ENCODE measurements at places on chromosomes 1 and 21.
A peak's percentile ranks its signal among the peaks of the same experiment; 100 is the strongest.

GRCh38 chr1:17198476-17199258 is 6.3 kb upstream of the PADI1 start:
- no peak for DNase-seq

DNA sequence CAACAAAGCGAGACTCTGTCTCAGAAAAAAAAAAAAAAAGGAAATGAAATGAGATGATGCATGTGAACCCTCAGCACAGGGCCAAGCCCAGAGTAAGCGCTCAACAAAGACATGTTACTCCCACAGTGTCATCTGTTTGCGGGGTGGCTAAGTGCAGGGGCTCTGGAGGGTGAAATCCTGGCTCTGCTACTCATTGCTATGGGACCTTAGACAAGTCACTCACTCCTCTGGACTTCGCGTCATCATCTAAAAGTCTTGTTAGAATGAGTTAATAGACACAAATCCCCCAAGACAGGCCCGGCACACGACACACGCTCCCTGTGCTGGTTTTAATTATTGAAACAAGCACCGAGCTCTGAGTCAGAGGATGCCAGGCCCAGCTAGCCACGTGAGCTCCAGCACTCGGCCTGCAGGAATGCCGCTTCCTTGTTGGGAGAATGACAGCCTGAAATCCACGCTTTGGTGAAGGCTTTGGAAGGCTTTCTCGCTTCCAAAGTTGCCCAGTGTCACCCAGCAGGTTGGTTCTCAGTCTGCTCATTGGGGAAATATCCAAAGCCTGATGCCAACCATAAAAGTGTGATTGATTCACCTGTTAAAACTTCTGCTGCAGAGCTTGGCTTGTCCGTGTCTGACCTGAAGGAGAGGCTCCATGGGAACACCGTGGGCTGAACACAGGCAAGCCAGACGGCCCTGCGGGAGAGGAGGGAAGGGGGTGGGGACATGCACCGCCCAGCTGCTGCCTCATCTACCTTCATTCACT is 36.7 kb upstream of the TARDBP start:
- DNase-seq, result peak; percentile 78

DNA sequence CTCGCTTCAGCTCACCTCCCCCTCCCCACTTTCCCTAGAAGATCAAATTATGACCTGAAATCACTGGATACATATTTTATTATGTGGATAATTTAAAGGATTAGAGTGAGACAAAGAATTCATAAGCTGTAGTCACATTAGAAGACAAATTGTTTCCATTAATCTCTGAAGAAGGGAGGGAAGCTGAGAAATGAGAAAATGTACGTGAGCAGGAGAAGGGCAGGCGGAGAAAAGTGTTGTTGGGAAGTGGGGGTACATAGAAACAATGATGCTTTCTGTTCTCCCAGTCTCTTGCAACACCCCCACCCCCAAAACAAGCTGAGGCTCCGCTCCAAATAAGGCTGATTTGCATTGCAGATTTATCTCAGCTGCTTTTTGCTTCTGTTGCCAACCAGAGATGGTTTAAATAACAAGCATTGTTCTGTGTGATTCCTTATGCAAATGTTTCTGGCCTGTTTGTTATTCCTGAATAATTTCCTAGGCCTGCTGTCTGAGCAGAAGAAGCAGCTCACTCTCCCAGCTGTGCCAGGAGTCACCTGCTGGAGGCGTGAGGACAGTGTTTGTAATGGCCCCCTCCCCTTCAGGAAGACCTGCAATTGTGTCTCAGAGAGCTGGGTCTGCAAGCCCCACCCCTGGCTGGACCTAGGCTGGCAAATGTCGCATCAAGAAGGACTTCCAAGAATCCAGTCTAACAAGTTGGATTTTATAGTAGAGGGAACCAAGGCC is 121.8 kb upstream of the TNR start:
- no peak for DNase-seq

DNA sequence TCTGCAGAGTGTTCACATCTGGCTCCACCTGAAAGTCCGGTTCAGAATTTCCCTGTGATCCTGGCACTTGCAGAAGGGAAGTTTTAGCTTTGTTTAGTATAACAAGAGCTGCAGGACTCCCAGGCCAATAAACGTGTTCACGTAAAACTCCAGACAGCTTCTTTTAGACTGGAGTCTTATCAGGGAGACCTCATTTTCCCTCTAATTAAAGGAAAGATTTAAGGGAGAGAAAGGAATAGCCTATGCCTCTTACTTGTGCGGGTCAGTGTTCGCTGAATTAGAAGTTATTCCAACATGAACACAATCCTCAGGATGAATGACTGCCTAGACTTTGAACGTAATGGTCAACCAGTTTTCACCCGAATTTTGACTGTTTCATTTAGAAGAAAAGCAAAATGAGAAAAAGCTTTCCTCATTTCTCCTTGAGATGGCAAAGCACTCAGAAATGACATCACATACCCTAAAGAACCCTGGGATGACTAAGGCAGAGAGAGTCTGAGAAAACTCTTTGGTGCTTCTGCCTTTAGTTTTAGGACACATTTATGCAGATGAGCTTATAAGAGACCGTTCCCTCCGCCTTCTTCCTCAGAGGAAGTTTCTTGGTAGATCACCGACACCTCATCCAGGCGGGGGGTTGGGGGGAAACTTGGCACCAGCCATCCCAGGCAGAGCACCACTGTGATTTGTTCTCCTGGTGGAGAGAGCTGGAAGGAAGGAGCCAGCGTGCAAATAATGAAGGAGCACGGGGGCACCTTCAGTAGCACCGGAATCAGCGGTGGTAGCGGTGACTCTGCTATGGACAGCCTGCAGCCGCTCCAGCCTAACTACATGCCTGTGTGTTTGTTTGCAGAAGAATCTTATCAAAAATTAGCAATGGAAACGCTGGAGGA is 202.1 kb upstream of the SGIP1 start:
- peak; percentile 55 for DNase-seq

DNA sequence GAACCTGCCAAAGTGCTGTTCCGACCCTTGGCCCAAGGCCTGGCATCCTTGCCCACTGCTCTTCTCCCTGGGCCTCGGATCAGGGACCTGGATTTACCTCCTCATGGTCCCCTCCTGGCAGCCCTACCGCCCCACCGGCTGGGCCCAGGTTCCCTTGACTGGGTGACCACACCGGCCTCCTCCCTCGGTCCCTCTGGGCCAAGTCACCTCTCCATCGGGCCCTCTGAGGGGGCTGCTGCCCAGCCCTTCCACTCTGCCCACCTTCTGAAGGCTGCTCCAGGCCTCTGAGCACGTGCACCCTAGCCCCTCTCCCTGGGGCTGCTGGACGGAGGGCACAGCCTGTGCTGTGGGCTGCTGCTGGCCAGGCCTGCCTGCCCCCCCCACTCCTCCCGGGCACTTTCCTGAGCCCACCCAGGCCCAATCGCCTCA is 9.3 kb upstream of the MMEL1 start:
- no peak for DNase-seq

DNA sequence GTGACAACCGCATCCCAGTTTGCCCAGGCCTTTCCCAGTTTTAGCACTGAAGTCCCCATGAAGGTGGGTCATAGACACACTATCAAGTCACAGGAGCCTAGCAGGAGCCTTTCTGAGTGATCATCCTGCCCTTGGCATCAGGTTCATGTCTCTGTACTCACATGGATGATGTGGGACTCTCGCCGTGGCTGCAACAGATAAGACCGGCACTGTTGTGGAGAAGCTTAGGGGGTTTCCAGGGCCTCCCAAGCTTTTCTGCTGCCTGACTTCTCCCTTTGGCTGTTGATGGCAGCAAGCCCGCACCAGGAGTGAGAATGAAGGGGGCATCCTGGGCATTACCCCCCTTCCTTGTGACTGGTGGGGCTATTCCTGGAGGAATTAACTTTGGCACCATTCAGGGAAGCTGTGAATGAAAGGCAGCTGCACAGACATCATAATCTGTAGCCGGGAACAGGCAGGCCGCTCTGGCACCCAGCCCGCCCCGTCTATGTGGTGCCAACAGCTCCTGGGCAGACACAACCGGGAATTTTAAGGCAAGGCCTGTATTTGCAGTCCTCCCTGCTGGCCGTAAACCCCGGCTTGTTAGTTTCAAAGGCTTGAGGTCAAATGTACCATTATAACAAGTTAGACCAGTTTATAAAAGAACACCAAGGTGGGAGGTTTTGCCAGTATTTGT is 148.6 kb downstream of the HUNK start:
- peak; percentile 86 for DNase-seq

Data from breast epithelium (tissue), 4 donors.